Mesothelial cell of epicardium (in vitro differentiated cells): ENCODE measurements at places on chromosomes 16 and 17. TPM values are rescaled to one million over a fixed set of nuclear protein-coding genes. Genes with fewer than 3 reads are reported as not detected.

Gene TMEM238L
- total RNA-seq: not detected in 3 replicates

Gene ZPBP2
- not detected in 3 replicates for total RNA-seq

Gene STAT5B
- 47.7 to 52.3 TPM (median 50.6 TPM) in 3 replicates for total RNA-seq

Gene GHDC
- 9.2 to 10.7 TPM (median 10.2 TPM) in 3 replicates for total RNA-seq

Gene SNAI3
- total RNA-seq: 0.29 to 0.69 TPM (median 0.43 TPM) in 3 replicates

Gene MFAP4
- total RNA-seq: 194 to 213 TPM (median 210 TPM) in 3 replicates

GRCh38 chr17:41655611-41656111 is 31.3 kb upstream of the KRT17 start:
- no peak overlapping the region for H3K4me3 ChIP-seq
- peaks cover 48% of the 10 kb centered on the region for H3K4me1 ChIP-seq
- no peaks in the 10 kb centered on the region for H3K27me3 ChIP-seq
- peak overlapping the region; percentile 95 for H3K27ac ChIP-seq
- H3K36me3 ChIP-seq: no peaks in the 10 kb centered on the region
- DNase-seq: no peak

GRCh38 chr16:14497245-14498082 is 132.6 kb downstream of the PARN start:
- no peak overlapping the region for H3K27ac ChIP-seq
- H3K27me3 ChIP-seq: peaks cover 17% of the 10 kb centered on the region
- DNase-seq: no peak
- H3K4me3 ChIP-seq: no peak overlapping the region
- peaks cover 26% of the 10 kb centered on the region for H3K4me1 ChIP-seq
- peaks cover 3% of the 10 kb centered on the region for H3K36me3 ChIP-seq

GRCh38 chr16:11059588-11059987 is 115.2 kb downstream of the CLEC16A start:
- no peak overlapping the region for H3K27ac ChIP-seq
- H3K4me1 ChIP-seq: no peaks in the 10 kb centered on the region
- no peak for DNase-seq
- peaks cover 18% of the 10 kb centered on the region for H3K36me3 ChIP-seq
- no peaks in the 10 kb centered on the region for H3K27me3 ChIP-seq

GRCh38 chr17:82627405-82627804 is 20.8 kb downstream of the WDR45B start:
- H3K4me3 ChIP-seq: no peak overlapping the region
- no peak for DNase-seq
- no peaks in the 10 kb centered on the region for H3K4me1 ChIP-seq
- no peaks in the 10 kb centered on the region for H3K27me3 ChIP-seq
- H3K36me3 ChIP-seq: peaks cover 43% of the 10 kb centered on the region

DNA sequence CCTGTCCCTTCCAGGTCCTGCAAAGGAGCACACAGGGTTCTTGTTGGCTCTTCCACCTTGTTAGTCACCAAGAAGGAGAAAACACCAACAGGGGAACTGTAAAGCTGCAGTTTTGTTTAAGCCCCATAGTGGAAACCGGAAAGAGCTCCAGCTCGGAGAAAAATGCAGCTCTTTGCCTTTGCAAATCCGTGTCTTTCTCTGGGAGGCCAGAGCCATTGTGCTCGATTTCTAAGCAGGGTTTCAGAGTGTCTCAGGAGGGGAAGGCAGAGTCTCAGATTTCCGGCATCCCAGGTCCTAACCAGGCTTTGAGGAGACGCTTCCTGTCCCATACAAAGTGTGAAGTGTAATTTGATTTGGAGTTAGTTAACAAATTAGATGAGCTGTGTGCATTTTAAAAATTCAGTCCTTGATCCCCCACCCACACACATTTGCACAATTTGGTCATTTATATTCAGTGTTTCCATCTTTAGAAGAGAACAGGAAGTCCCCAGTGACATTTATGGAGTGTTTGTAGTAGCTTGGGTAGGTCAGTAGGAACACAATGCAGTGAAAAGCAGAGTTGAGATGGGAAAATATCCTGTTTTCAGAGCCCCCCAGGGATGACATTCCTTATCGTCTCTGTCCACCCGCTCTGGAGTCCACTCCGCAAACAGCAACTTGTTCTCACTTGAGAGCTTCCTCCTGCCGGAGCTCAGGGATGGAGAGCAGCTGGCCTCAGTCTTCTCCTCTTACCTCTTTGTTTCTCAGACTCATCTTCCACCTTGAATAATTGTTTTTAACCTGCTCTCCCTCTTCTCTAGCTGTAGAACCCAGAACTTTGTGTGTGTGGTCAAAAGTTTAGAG is 331.9 kb downstream of the SEC14L1 start:
- DNase-seq: no peak
- H3K27ac ChIP-seq: peak overlapping the region; percentile 91
- H3K36me3 ChIP-seq: peaks cover 10% of the 10 kb centered on the region
- peaks cover 90% of the 10 kb centered on the region for H3K4me1 ChIP-seq

- H3K4me3 ChIP-seq: no peak overlapping the region
- H3K4me1 ChIP-seq: no peaks in the 10 kb centered on the region
- no peak for DNase-seq
- H3K36me3 ChIP-seq: no peaks in the 10 kb centered on the region
Observed at GRCh38 chr16:4591706-4592470, 22.8 kb downstream of the UBALD1 start.

DNA sequence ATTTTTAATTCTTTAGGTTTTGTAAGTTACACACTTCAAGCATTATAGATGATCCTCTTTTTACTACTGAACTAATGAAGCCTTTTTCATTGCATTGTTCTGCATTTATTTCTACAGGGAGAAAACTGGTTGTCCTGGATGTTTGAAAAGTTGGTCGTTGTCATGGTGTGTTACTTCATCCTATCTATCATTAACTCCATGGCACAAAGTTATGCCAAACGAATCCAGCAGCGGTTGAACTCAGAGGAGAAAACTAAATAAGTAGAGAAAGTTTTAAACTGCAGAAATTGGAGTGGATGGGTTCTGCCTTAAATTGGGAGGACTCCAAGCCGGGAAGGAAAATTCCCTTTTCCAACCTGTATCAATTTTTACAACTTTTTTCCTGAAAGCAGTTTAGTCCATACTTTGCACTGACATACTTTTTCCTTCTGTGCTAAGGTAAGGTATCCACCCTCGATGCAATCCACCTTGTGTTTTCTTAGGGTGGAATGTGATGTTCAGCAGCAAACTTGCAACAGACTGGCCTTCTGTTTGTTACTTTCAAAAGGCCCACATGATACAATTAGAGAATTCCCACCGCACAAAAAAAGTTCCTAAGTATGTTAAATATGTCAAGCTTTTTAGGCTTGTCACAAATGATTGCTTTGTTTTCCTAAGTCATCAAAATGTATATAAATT is 53.0 kb downstream of the TUBD1 start:
- peaks cover 34% of the 10 kb centered on the region for H3K36me3 ChIP-seq
- no peak for DNase-seq

DNA sequence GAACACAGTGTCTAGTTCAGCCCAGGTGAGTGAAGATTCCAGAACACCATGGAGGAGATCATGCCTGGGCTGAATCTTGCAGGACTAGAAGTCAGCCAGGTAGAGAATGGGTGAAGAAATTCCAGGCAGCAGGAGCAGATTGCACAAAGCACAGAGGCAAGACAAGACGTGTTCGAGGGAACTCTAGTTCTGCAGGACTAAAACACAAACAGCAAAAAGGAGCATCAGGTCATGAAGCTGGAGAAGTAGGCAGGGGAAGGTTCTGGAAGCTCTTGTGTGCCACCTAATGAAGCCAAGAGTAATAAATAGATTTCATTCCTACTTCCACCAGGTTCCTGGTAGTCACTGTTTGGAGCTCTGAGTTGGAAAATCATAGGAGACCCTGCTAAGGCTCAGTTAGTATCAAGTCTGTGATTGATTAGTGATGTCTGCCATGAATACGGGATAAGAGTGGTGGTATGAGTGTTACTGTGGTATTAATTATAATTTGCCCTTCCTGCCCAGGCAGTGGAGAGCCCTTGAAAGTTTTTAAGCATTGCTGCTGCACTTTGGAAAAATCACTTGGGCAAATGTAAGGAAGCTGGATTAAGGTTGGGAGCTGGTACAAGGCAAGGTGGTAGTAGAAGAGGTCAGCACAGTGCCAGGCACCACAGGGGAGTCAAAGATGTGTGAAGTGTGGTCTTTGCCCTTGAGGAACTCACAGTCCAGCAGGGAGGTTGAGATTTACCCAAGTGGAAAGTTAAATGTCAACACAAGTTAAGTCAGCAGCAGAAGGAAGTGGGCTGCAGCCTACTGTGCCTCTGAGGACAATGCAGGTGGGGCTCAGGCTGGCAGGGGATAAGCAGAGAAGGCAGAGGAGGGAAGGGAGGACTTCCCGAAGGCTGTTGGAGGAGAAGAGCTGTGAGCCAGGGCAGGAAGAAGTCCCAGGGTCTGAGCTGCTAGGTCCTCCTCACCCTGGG is 13.5 kb upstream of the FOXN1 start:
- peaks cover under 1% of the 10 kb centered on the region for H3K27me3 ChIP-seq
- no peak for DNase-seq
- H3K36me3 ChIP-seq: no peaks in the 10 kb centered on the region
- H3K4me1 ChIP-seq: peaks cover 4% of the 10 kb centered on the region
- no peak overlapping the region for H3K27ac ChIP-seq

DNA sequence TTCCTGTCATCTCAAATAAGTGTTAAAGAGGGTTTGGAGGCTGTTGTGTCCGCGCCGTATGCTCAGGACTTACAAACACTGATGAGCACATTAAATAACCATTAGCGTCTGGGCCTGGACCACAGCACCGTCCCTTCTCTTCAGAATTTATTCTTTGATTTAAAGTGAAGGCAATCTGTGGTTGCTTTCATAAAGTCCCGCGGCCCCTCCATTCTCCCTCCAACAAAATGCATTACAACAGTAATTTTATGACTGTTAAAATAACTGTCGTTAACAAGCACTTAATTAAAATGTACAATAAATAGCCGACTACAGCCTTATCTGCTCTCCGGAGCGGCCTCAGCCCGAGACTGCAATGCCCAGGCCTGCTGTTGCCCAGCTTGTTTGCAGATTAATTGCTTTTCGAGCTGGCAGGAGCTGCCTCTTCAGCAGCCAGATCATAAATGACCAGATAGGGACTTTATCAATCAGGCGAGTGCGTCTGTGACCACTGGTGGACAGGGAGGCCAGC is 30.6 kb upstream of the IRX3 start:
- DNase-seq: no peak
- H3K27ac ChIP-seq: no peak overlapping the region
- H3K36me3 ChIP-seq: no peaks in the 10 kb centered on the region
- no peak overlapping the region for H3K4me3 ChIP-seq

DNA sequence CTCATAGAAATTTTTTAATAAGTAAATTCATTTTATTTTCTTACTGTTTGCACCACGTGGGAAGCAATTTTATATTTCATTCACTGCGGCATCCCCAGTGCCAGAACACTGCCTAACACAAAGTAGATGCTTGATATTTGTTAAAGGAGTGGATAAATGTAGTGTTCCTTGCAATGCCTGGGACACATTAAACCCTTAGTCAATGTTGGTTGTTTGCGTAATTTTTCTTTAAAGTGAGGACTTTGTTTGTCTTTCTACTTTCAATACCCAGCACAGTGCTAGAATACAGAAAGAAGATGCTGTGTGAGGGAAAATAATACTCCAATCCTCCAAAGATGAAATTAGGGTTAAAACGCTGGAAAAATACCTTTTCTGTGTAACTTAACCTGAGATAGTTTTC is 299.3 kb downstream of the MAP2K6 start:
- H3K4me1 ChIP-seq: peaks cover 71% of the 10 kb centered on the region
- DNase-seq: no peak
- H3K27me3 ChIP-seq: no peaks in the 10 kb centered on the region

- no peak overlapping the region for H3K27ac ChIP-seq
- DNase-seq: no peak
- H3K4me1 ChIP-seq: peaks cover 25% of the 10 kb centered on the region
- H3K27me3 ChIP-seq: no peaks in the 10 kb centered on the region
Observed at GRCh38 chr17:41391535-41391934, 5.9 kb downstream of the KRT31 start.

DNA sequence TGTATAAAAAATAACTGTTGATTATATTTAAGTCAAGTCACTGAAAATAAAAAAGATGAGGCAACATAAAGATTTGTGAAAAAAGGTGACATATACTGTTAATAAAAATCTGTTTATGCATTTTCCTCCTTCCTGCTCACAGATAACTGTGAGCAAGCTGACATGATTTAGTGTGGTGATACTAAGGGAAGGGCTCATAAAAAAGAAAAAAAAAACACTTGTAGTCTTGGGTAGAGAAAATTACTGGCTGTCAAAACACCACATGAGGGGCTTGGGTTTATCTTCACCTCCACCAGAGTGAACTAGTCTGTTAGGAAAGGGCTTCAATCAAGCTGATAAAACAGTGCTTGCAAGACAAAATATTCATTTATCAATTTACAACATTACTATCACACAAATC is 247.6 kb downstream of the CNTNAP4 start:
- no peak overlapping the region for H3K4me3 ChIP-seq
- peaks cover 8% of the 10 kb centered on the region for H3K4me1 ChIP-seq
- H3K36me3 ChIP-seq: no peaks in the 10 kb centered on the region
- H3K27ac ChIP-seq: no peak overlapping the region

GRCh38 chr16:69703638-69704037 is 22.7 kb downstream of the NQO1 start:
- DNase-seq: no peak
- H3K4me3 ChIP-seq: no peak overlapping the region
- peak overlapping the region; percentile 52 for H3K27ac ChIP-seq
- peaks cover 8% of the 10 kb centered on the region for H3K4me1 ChIP-seq

- H3K4me1 ChIP-seq: no peaks in the 10 kb centered on the region
- H3K27ac ChIP-seq: no peak overlapping the region
- H3K36me3 ChIP-seq: no peaks in the 10 kb centered on the region
- no peak for DNase-seq
Observed at GRCh38 chr17:69166957-69167356, 25.3 kb upstream of the ABCA6 start.

GRCh38 chr16:71358464-71358998 is at the start of gene CALB2:
TSS of gene CALB2 (plus strand) at chr16:71358723. CDS start at chr16:71358793, 70 bp downstream.
- peaks cover 75% of the 10 kb centered on the region for H3K27me3 ChIP-seq
- H3K4me3 ChIP-seq: peak within 1 kb of the TSS; percentile 56
- DNase-seq: peak; percentile 86
- peaks cover 2% of the 10 kb centered on the region for H3K4me1 ChIP-seq

GRCh38 chr17:18218756-18219415 is 6.5 kb upstream of the LLGL1 start:
- peaks cover 6% of the 10 kb centered on the region for H3K4me1 ChIP-seq
- no peaks in the 10 kb centered on the region for H3K36me3 ChIP-seq
- H3K27me3 ChIP-seq: no peaks in the 10 kb centered on the region
- H3K27ac ChIP-seq: peak overlapping the region; percentile 21
- H3K4me3 ChIP-seq: no peak overlapping the region

DNA sequence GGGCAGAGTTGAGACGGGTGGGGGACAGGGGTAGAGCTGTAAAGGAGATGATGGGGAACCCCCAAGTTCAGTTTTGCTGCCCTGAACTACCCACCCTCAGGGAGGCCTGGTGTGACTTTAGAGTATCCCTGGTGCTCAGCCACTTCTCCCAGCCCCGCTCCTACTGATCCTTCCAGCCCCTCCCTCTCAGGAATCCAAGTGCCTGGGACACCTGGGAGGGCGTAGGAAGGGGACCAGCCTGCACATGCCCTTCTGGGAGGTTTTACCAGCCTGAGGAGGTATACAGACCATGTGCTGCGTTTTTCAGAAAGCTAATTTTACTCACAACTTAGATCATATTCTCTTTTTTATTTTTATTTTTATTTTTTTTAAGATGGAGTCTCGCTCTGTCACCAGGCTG is 4.1 kb downstream of the ST6GALNAC2 start:
- H3K36me3 ChIP-seq: no peaks in the 10 kb centered on the region
- H3K27me3 ChIP-seq: peaks cover 41% of the 10 kb centered on the region
- DNase-seq: no peak
